Jurkat, Clone E6-1 (cell line): ENCODE measurements at places on chromosomes 16 and 17.

DNA sequence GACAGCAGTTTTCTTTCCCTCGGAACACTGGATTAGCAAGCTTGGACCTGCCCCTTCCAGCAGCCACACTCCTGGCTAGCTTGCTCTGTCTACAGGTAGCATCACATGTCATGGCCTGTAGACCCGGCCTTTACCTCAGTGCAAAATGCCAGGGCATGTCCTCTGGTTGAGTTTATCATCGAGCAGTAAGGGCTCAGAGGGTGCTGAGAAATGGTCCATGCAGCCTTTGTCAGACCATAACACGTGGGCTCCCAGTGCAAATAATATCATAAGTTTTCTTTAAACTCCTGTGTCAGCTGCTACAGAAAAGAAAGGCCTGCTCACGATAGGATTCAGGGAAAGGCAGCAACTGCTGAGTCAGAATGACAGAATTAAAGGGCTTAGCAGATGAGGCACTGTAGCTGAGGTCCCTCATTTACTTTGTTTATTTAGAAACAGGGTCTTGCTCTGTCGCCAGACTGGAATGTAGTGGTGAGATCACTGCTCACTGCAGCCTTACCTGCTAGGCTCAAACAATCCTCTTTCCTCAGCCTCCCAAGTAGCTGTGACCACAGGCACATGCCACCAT lies 8.0 kb upstream of the GNA13 start:
- no peak for DNase-seq

GRCh38 chr17:2844416-2844815 lies 48.2 kb downstream of the RAP1GAP2 start:
- no peak for DNase-seq

- no peak for DNase-seq
Measured at GRCh38 chr17:14337596-14338079, 36.8 kb downstream of the HS3ST3B1 start.

GRCh38 chr16:67663151-67663876 lies 2.6 kb downstream of the PARD6A start:
- no peak for DNase-seq
